GM19239 (cell line): ENCODE measurements at places on chromosomes 13 and 19.

- no peak for DNase-seq
Measured at GRCh38 chr13:42533336-42533591, 40.7 kb upstream of the TNFSF11 start.

- DNase-seq, result no peak
Measured at GRCh38 chr19:13154911-13155471, 4.8 kb downstream of the IER2 start.

GRCh38 chr13:111115061-111115964 lies at the start of gene ARHGEF7:
TSS of gene ARHGEF7 (plus strand) at chr13:111115310. CDS start at chr13:111115527, 217 bp downstream.
- DNase-seq, result peak; percentile 46

DNA sequence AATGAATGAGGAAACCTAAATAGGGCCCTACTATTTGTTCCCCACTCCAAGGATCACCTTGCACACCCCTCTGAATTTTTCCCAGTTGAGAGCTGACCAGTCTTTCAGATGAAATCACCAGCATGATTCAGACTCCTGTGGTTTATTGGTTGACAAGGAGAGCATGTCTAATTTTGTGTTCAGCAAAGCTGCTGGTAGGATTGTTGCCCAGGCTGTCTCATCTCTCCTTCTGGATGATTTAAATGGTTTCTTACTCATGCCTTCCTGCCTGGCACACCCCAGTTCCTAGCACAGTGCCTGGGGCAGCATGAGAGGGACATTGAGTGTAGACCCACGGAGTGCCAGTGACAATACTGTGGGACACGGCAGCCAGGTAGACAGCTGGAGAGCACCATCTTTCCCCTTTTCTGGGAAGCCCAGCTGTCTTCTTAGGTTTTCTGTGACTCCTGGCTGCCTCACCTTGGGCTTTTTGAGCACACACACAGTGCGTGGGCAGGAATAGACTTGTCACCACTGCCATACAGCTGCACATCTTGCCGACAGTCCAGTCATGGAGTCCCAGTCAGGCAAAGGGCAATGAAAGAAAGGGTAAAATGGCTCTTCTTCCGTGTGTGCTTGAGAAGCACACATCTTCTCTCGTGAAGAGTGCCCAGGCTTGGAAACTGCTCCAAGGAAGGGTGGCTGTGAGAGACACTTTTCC lies 12.3 kb downstream of the FGF9 start:
- no peak for DNase-seq

GRCh38 chr19:32330213-32330857 lies 15.1 kb upstream of the ZNF507 start:
- no peak for DNase-seq

DNA sequence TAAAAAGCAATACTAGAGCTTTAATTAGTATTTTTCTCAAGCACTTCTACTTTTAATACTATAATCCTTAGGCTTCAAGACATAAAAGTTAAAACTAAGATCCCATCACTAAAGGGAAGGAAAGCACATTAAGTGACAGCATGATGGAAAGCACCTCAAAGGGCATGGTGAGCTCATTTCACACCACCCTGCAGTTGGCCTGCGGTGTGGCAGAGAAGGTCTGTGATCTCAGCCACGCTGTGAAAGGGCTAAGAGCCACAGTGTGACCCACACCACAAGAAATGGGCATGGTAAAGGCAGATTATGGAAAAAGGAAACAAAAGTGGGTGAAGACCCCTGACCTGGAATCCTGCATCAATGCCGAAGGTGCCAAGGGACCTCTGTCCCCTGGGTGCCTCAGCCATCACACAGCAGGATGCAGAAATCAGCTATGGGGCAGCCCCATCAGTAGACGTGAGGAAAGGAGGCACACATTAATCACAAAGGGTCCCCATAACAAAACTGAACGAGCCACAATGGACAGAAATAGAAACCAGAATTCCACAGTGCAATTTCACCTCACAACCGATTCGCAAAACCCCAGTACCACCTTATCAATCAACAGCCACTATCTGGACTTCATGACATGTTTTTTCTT lies 33.6 kb downstream of the TUBGCP3 start:
- DNase-seq, result no peak

GRCh38 chr13:110404321-110404720 lies 97.2 kb downstream of the COL4A2 start:
- no peak for DNase-seq

DNA sequence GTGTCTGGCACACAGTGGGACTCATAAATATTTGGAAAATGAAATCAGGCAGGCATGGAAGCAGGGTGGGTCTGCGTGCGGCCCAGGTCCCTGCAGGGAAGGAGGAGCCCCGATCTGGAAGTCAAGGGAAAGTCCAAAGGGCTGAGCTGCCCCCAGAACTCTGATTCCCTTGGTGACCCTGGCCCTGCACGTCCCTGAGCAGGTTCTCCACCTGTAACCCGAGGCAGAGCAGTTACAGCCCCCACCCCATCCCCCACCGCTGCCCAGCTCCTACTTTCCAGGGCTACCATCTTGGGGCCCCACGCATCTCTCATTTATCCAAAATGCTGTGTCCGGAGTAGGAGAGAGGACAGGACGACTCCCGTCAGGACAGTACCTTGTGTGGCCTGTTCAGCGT lies 2.1 kb downstream of the PLEKHF1 start:
- no peak for DNase-seq

DNA sequence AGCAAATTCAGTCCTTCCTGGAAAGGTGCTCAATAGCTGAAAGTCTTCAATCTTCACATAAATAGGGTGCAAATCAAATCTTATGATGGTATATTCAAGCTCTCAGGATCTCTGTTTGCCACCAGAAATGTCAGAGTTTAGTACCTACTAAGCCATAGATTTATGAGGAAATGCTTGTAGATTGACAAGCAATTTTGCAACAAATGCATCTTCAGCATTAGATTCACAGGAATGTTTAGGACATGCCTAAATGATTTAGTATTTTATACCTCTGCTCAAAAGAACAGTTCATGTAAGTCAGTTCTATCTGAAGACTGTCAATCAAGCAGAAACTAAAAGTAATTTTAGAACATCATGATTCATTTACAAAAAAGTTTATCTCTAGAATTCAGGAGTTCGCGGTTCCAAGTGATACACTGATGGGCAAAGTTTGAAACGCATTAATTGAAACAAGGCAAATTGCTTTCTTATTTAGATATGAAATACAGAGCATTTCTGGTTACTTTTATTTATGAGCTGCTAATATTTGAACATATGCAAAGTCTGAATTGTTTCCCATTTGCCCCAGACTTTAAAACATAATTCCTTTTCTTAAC lies 65.7 kb downstream of the DACH1 start:
- DNase-seq, result no peak

DNA sequence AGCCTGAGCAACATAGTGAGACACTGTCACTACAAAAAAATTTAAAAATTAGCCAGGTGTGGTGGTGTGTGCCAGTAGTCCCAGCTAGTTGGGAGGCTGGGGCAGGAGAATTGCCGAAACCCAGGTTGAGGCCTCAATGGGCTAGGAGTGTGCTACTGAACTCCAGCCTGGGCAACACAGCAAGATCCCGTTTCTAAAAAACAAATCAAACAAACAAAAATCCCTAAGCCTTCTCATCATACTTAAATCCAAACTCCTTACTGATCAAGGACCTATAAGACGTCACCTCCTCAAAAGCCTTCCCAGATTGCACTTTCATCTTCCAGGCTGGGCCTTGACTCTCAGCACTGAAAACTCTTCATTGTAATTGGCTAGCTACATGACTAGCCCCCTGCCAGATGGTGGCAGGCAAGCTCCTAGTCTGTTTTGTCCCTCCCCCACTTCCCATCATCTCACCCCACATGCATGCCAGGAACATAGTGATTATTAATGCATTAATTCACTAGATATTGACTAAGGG lies 17.5 kb upstream of the NANOS3 start:
- no peak for DNase-seq

DNA sequence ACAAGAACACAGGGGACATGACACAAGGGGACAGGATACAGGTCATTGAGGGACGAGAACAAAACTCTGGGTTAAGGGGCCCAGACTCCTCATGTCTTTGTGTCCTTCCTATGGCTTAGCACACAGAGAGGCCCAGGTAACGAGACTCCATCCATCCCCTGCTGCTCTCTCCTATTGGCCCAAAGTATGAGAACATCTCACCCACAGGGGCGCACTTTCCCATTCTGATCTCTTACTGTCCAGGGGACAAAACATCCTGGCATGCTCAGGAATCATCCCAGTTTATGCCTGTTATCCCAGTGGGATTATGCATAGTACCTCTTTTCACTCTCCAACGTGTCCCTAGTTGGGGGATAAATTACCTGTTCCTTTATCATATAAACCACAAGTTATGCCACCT lies 19.2 kb downstream of the C13orf42 start:
- DNase-seq, result no peak

GRCh38 chr19:40357640-40358039 lies 9.1 kb downstream of the PLD3 start:
- DNase-seq, result no peak

DNA sequence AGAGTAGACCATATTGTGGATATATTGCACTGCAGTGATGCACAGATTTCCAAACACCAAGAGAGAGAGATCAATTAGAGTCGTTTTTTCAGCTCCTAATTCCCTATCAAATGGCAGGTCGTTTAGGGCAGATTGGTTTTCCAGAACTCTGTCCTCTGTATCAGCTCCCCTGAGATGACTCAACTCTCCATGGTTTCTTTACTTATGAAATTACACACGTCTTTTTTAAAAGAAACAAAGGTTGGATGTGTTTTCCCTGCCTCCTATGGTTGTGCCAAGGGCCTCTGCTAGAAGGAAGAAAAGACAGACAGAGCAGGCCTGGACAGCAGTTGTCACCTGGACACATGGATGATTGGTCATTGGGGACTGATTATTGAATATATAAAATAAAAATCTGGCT lies 478.1 kb upstream of the NBEA start:
- DNase-seq, result no peak

GRCh38 chr13:99059498-99060075 lies 81.7 kb upstream of the DOCK9 start:
- no peak for DNase-seq

DNA sequence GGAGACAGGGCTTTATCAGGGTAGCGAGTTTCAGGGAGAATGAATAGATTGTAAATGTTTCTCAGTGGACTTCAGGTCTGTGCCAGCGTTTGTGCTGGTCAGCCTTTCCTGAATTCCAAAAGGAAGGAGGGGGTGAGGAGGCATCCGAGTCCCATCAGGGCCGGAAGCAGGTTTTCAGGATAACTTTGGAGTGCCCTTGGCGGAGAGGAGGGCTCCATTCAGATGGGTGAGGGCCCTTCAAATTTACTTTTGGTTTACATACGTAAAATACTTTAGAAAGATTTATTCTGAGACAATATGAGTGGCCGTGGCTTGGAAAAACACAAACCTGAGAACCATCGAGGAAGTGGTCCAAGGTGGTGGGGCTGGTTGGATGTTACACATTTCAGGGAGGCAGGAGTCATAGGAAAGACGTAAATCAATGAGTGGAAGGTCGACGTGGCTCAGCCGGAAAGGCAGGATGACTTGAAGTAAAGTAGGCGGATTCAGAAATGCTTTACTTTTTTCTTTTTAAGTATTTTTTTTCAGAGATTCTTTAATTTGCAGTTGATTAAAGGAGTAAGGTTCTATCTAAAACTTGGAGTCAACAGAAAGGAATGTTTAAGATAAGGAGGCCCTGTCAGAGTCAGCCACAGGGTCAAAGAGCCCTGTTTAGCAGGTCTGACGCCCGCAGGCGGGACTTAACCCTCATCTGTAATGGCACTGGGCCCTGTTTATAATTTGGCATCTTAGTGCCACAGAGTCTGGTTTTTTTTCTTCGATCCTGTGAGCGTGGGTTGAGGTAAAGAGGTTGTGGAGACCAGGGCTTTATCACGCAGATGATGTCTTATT lies 32.8 kb downstream of the ATP11A start:
- no peak for DNase-seq

GRCh38 chr13:30325668-30326067 lies 18.3 kb upstream of the KATNAL1 start:
- DNase-seq, result no peak

DNA sequence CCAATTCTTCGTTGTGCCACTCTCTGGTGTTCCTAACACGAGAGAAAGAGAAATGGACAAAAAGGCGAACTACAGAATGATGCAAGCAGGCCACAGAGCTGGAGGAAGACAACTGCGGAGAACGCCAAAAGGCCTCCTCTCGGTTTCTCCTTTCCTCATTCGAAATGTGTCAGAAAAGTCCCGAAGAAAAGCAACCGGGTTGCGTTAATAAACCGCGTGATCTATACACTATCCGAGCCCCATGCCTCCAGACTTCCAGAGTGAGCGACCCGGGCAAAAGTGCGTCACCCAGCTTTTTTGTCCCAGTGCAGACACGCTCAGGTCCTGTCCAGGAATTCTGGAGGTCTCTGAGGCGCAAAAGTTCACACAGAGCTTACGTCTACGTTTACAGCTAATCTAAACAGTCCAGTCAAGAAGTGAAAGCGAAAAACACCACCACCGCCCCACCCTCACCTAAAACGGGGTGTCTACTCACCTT lies 413 bp downstream of the N4BP2L2 start:
- DNase-seq, result peak; percentile 15

DNA sequence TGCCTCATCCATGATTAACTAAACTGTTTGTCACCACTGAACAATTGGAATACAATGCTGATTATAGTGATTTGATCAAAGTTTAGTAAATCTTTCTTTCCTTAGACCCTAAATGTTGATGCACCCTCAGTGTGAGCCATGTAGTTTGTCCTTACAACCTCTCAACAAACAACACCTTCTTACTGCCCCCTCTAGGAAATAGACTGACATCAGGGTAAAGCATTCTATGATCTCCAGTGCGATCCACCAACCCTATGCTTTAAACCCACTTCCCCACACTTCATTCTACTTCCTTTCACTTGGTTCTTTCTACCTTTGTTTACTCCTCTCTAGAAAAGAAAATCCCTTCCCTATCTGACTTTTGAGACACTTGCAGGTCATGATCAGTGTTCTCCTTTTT lies 1842.5 kb upstream of the PRR20A start:
- DNase-seq, result no peak

DNA sequence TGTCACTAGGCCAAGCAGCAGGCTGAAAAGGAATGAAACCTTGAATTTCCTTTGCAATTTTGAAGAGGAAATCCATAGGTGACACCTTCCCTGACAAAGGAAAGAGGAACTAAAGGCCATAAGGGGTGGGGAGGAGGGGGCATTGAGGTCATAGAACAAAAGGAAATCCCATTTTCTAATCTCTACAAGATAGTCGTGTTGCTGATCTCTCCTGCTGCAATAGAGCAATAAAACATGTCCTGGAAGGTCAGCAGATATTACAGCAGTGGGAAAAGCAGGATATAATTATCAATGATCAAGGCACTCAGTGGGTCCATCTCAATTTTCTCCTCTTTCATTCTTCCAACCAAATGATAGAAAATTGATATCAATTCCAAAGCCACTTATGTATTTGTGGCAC lies 20.3 kb upstream of the RAP2A start:
- no peak for DNase-seq

GRCh38 chr13:99289271-99289670 lies 17.9 kb downstream of the GPR183 start:
- DNase-seq, result no peak

- no peak for DNase-seq
Measured at GRCh38 chr19:51808333-51808986, 13.5 kb downstream of the FPR3 start.

DNA sequence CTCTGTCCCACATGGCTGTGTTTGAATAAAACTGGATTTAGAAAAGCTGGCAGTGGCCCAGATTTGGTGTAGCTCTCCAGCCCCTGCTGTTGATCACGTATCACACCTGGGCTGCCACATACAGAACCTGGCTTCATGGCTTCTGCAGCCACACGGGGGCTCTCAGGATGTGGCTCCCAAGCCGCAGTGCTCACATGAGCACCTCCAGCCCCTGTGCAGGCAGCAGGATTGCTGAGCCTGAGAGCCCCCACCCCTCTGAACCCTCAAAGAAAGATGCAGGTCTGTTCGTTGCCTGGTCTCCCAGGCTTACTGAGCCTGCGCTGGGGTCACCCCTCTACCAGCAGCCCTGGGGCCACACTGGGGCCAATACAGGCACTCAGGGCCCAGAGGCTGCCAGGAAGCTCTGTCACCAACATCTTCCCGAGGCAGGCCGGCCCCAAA lies 2.7 kb downstream of the PLEKHF1 start:
- no peak for DNase-seq
